ENCODE measurements at places on chromosomes 4 and X.

DNA sequence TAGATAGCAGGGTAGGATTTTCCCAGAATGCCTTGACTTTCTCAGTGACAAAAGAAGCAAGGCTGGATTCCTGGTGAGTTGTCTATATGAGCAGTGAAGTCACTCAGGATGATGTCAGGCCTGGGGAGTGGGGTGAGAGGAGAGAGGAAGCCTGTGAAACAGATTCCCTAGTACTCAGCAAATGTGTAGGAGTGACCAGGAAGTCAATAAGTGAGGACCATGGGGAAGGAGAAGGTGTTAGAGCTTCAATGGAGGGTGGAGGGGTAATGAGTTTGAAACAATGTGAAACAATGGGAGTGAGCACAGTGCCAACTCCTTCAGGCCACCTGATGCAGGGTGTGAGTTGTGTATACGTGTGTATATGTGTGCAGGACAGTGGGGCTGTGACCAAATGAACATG lies 2.4 kb upstream of the SLC9A6 start:
- no peak for DNase-seq

DNA sequence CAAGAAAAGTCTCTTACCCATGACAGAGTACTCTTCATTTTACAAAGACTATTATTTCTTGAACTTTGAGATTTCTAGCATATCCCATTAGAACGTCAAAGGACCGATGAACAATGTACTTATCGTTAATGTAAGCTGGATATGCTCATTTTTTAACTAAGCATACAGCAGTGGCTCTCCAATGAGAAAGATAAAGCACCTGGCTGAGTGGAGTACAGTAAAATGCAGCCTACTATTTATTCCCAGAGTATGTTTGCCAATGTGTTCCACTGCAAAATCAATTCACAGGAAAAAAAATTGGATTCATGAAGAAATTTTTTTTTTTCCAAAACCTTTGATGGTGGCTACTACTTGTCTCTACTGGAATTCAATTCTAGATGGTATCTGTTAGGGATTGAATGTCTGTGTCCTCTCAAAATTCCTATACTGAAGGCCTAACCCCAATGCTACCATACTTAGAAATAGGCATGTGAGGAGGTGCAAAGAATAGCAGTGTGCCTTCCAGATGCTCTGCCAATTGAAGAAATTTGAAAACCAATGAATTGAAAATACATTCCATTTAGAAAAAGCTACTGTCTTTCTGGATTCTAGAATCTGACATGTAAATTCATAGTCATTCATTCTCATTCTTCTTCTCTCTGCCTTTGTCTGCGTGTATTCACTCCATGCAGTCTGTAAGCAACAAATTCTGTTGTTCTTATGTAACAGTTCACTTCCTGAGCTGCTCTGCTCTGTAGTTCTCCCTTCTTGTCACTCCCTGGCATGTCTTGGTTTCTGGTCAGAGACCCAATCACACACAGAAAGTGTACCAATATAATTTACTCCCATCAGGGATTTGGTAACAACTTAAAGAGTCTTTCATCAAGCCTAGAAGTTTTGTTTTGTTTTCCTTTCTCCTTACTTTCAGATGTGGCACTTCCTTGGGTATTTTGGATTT lies 61.4 kb downstream of the PAPSS1 start:
- no peak for DNase-seq

- no peak for DNase-seq
Measured at GRCh38 chrX:100663642-100664041, 19.6 kb downstream of the SRPX2 start.

DNA sequence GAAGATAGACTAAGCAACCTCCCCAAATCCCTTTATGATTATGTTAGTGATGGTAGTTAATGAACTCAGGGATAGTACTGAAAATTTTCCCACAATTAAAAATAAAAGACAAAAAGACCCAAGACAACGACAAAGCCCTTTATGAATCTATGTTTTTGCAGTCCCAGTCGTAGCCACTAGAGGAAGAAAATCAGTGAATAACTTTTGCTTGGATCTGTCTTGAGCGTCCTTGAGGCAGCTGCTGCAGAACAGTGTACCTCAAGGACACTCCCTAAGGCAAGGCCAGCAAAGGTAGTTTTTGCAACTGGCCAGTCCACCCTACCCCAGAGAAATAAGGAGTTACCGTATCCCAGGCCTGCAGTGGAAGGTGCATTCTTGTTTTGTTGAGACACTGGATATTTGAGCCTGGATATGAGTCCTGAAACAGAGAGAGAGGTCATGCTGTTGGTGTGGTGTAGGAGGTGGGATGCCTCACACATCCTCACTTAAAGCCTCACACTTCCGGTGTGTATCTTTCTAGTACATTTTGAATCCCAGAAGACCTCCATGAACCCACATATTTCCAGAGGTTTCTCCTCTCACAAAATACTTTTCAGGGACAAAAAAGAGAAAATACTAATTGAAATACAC lies 8.7 kb upstream of the TIMM8A start:
- no peak for DNase-seq

DNA sequence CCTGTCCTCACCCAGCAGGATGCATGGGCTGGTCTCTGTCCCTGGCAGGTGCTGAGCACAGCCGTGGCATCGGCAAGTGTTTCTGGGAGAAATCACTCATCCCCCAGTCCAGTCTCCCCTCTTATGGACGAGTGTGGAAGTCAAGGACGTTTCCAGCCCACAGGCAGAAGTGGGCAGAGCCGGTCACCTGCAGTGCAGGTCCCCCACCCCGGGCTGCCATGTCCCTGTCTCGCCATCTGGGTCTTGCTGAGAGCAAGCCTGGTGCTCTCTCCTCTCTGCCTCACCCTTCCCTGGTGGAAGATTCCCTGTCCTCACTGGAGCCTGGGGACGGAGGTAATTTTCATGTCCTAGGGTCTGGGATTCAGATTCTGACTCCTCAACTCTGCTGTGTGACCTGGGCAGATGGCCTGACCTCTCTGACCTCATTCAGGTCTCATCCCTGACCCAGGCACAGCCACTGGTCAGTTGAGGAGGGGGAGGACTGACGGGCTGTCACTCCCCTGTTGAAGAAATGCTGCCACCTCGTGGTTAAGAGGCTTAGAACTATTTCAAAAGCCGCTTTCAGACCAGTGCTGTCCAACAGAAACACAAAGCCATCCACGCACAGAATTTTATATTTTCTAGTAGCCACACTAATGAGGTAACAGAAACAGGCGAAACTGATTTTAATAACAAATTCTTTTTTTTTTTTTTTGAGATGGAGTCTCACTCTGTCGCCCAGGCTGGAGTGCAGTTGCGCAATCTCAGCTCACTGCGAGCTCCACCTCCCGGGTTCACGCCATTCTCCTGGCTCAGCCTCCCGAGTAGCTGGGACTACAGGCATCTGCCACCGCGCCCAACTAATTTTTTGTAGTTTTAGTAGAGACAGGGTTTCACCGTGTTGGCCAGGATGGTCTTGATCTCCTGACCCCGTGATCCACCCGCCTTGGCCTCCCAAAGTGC lies 1.8 kb downstream of the CPZ start:
- DNase-seq = no peak

GRCh38 chrX:45140812-45141211 lies 59.9 kb downstream of the DIPK2B start:
- DNase-seq = no peak

DNA sequence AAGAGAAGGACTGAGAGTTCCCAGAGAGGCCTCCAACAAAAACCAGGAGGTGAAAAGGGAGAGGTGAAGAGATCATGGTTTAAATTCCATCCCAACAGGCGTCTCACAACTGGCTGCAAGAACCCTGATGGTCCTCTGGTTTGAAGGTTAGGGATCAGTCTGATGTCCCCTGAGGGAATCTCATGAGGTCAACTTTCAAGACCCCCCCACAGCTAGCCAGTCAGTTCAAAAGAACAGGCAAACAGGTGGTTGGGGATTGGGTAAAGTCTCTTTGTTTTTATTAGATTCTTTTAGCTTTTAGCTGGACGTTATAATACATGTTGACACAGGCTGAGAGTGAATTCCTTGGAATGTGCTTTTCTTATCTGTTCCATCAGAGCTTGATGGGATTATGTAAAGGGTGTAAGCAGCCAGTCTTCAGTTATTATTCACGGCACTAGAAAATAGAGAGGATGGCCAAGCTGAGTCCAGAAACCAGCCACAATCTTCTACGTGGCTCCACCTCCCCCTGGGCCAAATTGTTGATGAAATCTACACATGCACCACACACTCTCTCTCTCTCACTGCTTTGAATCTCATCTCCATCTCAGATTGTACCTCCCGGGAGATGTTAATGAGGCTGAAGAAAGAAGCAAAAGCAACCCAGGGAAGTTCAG lies 20.8 kb downstream of the ENPP6 start:
- DNase-seq = no peak

DNA sequence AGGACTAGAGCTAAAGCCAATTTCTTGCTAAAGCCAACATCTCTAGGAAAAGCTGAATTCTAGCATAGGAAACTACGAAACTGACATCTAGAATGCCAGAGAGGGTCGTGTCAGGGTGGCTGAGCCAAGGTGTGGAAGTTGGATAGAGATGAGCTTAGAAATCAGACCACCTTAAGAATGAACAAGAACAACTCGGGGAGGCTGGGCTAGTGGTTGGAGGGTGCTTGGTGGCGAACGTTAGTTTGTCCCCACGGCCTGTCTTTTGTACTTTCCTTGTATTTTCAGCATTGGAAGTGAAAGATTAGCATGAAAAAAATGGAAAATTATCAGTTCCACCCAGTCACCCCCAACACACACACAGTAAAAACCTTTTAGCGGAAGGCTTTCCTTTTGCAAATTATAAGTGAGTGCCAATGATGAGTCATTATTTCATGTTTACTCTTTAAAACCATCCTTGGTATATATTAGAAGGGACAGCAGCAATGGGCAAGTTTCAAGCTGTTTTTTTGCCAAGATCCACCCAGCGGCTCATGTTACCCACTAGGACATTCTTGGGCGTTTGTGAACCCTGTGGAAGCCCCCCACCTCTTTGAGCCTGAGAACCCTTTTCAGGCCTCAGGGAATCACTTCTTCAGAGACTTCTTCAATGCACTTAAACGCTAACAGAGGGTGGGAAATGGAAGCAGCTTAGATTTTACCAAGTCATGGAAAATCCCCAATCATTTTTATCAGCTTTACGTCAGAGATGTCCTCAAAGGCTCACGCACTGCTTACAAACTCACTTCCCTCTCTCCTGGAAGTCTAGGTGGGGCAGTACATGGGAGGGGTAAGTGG lies 4.9 kb upstream of the PPEF1 start:
- DNase-seq = no peak

DNA sequence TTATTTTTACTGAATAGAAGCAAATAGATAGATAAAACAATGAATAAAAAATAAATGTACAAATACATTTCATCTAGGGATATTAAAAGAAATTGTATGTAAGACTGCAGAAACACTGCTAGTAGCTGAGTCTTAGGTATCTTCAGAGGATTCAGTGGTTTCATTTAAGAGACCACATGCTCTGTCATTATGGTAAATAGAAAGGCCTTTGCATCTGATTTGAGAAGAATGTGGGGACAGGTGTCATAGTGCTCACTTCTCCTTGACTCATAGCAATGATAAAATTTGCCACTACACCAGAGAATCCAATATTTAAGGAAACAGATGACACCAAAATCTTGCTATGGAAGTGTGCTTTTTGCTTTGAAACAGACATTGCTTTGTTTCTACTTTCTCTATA lies 59.8 kb upstream of the PPP1R2C start:
- no peak for DNase-seq

DNA sequence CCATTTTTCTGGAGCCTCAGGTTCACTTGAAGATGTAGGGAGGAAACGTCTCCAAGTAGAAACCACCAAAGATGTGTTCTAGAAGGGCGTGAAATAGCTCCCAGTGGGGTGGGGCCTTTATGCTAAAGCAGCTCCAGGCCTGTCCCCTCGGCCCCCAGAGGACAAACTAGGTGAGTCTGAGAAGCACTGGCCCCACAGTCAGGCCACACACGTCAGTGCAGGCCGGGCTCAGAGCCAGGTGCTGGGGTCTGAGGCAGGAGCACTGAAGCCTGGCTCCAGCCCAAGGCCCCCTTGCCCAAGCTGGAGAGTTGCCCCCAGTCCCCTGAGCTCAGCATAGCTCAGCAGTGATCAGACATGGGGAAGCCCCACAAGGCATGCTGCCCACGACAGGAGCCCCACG lies 95.4 kb upstream of the PSAPL1 start:
- DNase-seq = no peak

DNA sequence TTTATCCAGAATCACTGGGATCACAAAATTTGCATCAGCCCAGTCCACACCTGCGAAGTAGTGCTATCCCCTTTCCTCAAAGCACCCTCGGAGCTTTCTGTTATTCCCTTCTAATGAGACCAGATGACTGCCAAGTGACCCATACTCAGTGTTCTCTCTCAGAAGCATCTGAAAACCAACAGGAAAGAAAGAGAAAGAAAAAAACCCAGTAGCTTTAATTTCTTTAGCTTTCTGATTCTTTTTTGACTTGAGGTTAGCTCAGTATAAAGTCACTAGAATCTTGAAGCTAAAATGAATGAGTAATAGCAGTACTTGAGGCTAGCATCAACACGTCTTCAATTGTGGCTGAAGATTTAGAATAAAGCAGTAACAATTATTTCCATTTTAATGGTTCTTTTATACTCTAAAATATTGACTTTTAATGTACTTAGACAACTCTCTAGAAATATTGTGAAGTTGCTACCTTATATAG lies 124.4 kb downstream of the ANK2 start:
- no peak for DNase-seq

DNA sequence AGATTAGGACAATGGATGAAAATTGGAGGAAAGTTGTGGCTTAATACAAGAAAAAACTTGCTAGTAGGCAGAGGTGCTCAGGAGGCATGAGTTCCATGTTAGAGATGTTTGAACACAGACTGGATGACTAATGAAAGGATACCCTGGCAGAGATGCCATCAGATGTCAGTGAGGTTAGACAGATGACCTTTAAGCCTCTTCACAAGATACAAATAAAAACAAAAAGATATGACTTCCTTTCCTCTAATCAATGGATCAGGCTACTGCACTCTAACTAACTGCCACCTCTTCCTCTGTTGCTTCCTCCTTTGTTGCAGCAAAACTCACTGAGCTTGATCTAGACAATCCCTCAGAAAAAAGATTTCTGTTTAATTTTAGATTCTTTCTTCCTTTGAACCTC lies 14.7 kb downstream of the STAP1 start:
- DNase-seq = no peak

DNA sequence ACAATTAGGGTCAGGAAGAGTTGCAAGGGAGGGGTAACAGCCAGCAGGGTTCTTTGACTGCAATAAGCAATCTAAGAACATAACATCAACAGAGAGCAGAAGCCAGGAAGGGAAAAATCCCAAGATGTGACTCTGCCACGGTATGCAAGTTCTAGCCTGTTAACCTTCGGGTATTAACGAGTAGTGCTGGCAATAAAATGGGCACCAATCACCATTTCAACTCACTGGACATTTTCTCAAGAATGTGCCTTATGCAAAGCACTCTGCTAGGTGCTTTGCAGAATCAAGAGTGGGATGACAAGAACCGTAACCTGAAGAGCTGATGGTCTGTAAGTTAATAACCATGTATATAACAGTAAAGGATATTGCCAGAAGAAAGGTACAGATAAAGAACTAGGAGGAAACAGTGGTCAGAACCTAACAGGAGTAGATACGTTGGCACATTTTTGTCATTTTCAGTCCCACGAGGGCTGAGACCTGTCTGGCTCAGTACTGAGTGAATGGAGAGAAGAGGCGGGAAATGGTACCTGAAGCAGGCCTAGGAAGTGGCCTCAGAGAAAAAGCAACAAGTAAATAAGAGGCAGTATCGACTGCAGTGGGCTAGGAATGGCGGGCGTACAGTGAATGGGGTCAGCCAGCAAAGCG lies 2.7 kb downstream of the ELOVL6 start:
- DNase-seq = no peak

- no peak for DNase-seq
Measured at GRCh38 chrX:29581223-29581622, 634.1 kb upstream of the MAGEB2 start.

GRCh38 chr4:183853548-183853940 lies 51.6 kb upstream of the STOX2 start:
- no peak for DNase-seq

All from stimulated activated CD8-positive, alpha-beta memory T cell treated with anti-CD3 and anti-CD28 coated beads, Interleukin-4, amount 100 ng/mL, for 24 hours (primary cell).